PC-3 (cell line): ENCODE measurements at places on chromosomes 6 and 20. TPM values are rescaled to one million over a fixed set of nuclear protein-coding genes. Genes with fewer than 3 reads are reported as not detected.
A peak's percentile ranks its signal among the peaks of the same experiment; 100 is the strongest.

DNA sequence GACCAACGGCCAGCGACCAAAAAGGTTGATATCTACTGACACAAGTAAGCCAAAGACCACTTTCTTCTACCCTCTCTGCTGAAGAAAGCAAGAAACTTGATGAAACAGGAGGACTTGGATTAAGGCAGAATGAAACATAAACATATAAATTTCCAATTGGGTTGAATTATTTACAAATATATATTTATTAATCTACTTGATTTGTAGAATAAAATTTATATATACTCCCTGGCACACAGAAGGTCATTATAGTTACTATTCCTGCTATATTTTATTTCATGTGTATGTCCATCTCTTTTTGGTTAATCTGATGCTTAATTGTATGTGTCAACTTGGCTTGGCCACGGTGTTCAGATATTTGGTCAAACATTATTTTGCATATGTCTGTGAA, 4.2 kb upstream of the ADGRG6 start:
- H3K27ac ChIP-seq, result peak overlapping the region; percentile 42
- DNase-seq, result no peak
- H3K36me3 ChIP-seq, result no peaks in the 10 kb centered on the region
- no peaks in the 10 kb centered on the region for H3K27me3 ChIP-seq
- peaks cover 25% of the 10 kb centered on the region for H3K4me1 ChIP-seq

DNA sequence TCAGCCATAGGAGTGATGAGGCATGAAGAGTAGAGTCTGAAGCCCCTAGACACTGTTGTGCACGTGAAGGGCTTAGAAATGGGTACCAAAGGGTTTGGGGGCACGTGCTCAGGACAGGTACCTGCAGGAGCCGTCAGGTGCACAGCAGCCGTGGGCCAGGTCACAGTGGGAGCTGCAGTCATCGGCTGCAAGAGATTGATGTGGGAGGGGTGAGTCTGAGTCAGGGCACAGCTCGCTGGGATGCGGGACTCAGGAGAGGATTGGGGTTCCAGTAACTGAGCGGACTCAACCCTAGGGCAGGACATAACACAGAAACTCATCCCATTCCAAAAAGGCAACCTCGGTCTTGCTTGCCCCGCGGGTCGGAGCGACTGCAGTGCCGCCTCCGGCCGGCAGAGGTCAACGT, 1.1 kb downstream of the DLK2 start:
- no peaks in the 10 kb centered on the region for H3K27me3 ChIP-seq
- DNase-seq, result peak; percentile 81
- H3K4me1 ChIP-seq, result peaks cover 5% of the 10 kb centered on the region; the same call in 1 of the 2 replicates
- peak overlapping the region; percentile 71 for H3K4me3 ChIP-seq

PRR18 gene
- total RNA-seq, result not detected in 2 replicates

MEP1A gene
- not detected in 2 replicates for total RNA-seq

DNA sequence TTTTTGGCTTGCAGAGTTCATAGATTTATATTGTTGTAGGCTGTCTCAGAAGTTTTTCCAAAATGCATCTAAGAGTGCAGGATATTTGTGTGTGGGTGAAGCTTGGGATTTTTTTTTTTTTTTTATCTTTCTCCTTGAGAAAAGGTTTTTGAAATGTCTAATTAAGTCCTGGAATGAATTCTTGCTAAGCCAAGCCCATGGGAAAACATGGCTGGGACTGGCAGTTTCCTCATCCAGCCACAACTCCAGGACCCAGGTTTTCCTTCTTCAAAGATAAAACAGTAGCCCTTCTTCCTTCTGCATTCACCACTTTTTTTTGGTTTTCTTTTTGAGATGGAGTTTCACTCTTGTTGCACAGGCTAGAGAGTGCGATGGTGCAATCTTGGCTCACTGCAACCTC, 242.5 kb upstream of the JAG1 start:
- H3K4me3 ChIP-seq, result no peak overlapping the region
- H3K27ac ChIP-seq, result no peak overlapping the region
- H3K4me1 ChIP-seq, result peaks cover 19% of the 10 kb centered on the region
- H3K36me3 ChIP-seq, result no peaks in the 10 kb centered on the region
- no peaks in the 10 kb centered on the region for H3K27me3 ChIP-seq
- DNase-seq, result no peak

GRCh38 chr20:48461735-48462119, 366.1 kb downstream of the PREX1 start:
- no peaks in the 10 kb centered on the region for H3K4me1 ChIP-seq
- no peak overlapping the region for H3K4me3 ChIP-seq

GRCh38 chr6:158768436-158768835, 50.7 kb downstream of the EZR start:
- no peaks in the 10 kb centered on the region for H3K4me1 ChIP-seq
- peaks cover 78% of the 10 kb centered on the region for H3K36me3 ChIP-seq
- DNase-seq, result no peak
- H3K4me3 ChIP-seq, result no peak overlapping the region
- no peaks in the 10 kb centered on the region for H3K27me3 ChIP-seq
- H3K27ac ChIP-seq, result no peak overlapping the region
